ENCODE measurements at places on chromosomes 5 and 9.

GRCh38 chr9:69079186-69079585, 43.6 kb downstream of the FXN start:
- peaks cover 14% of the 10 kb centered on the region for H3K36me3 ChIP-seq
- H3K27ac ChIP-seq = no peak overlapping the region
- no peak for DNase-seq
- H3K4me1 ChIP-seq = peaks cover 5% of the 10 kb centered on the region
- peaks cover under 1% of the 10 kb centered on the region for H3K27me3 ChIP-seq

DNA sequence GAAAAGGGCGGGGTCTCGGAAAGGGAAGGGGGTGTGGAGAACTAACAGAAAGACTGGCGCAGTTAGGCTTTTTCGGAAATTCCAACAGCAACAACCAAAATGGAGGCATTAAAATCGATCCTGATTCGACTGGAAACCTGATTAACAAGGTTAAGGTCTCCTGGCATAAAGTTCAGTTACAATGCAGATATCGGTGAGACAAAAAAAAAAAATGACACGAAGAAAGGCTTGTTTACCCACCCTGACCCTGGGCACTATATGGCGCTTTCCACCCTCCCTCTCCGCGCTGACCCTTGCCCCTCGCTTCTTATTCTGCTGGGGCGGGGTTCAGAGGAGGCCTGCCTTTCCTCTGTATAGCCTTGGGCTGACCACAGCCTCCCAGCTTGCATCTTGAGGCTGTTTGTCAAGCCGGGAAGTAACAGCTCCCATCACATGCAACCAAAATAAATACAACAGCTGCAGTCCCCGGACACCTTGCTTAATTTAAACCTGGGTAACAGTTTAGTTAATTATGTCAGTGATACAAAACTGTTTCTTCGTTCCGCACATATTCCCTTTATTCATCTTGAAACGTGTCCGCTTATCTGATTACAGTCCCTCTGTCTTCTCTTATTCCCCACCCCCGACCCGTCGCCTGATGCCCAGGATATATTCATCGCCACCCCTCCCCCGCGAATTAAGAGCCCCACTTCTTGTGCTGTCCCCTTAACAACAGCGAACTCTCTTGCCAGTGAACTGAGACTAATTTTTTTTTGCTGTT, 795 bp upstream of the PJA2 start:
- no peaks in the 10 kb centered on the region for H3K27me3 ChIP-seq
- peaks cover 13% of the 10 kb centered on the region for H3K36me3 ChIP-seq
- peaks cover 56% of the 10 kb centered on the region for H3K4me1 ChIP-seq
- peak overlapping the region; percentile 99 for H3K27ac ChIP-seq
- H3K4me3 ChIP-seq = peak overlapping the region; percentile 100
- peak; percentile 79 for DNase-seq

GRCh38 chr9:75096796-75097195, 8.5 kb downstream of the OSTF1 start:
- DNase-seq = no peak
- H3K27me3 ChIP-seq = no peaks in the 10 kb centered on the region
- H3K4me3 ChIP-seq = no peak overlapping the region
- H3K36me3 ChIP-seq = no peaks in the 10 kb centered on the region
- H3K27ac ChIP-seq = no peak overlapping the region

GRCh38 chr5:980966-981365, 27.6 kb upstream of the NKD2 start:
- H3K4me3 ChIP-seq = no peak overlapping the region
- H3K27ac ChIP-seq = no peak overlapping the region
- no peak for DNase-seq
- H3K4me1 ChIP-seq = peaks cover 24% of the 10 kb centered on the region

DNA sequence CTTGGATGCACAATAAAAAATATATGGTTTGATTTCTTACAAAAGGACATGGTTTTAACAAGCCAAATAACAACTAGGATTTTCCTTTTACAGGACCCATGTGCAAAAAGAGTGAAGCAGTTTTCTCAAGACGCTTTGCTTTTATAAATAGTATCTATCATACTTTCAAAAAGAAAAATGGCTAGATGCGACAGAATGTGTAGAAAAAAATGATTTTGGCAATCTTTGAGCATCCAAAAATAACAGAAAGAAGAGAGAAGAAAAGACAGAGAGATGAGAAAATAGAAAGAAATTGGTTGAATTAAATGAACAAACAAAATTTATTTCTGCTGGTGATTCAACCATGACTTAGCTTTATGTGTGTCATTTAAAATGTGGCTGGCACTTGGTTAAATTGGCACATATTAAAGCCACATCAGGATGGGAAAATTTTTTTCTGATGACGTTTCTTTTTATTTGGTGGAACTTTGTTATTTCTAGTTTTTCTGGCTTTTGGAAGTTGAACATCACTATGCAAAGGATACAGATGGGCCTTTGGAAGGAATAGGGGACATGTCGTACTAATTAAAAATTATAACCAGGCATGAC, 35.6 kb upstream of the NREP start:
- no peak overlapping the region for H3K27ac ChIP-seq
- H3K36me3 ChIP-seq = no peaks in the 10 kb centered on the region
- H3K27me3 ChIP-seq = no peaks in the 10 kb centered on the region
- H3K4me1 ChIP-seq = no peaks in the 10 kb centered on the region
- no peak for DNase-seq
- no peak overlapping the region for H3K4me3 ChIP-seq

DNA sequence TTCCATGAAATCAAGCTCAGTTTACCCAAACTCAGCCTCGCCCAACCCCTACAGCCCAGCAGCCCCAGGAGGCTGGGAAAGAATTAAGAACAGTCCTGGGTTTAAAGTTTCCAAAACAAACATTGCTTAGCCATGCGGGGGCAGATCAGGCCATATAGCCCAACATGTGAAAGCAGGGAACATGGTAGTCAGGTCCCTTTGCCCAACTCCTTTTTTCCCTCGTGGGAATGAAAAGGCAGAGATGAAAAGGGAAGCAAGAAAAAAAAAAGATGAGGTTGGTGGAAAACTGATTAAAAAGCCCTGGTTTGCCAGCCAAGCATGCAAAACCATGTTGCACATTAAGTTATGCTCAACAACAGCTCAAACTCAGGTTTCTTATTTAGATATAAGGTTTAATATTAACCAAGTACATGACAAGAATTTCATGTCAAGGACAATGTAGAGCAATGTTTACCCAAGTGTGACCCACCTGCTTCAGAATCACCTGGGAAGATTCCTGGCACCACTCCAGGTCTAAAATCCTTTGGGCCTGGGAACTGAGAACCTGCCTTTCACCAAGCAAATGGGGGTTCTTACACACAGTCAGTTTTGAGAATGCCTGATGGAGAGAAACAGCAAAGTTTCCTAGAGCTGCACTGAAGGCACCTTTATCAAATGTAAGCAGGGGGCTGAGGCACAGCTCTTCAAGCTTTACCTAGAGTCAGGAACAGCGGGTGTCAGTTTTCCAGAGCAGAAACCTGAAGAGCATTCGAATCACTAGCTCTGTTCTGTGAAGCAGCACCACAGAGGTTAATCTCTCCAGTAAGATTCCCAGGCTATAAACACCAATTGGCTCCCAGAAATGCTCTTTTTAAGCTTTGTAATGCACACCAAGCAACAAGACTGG, 1.7 kb downstream of the FREM1 start:
- peak; percentile 9 for DNase-seq
- H3K27ac ChIP-seq = peak overlapping the region; percentile 87
- H3K4me1 ChIP-seq = peaks cover 20% of the 10 kb centered on the region
- H3K36me3 ChIP-seq = peaks cover 8% of the 10 kb centered on the region

GRCh38 chr5:82661933-82662332, 383.8 kb upstream of the RPS23 start:
- H3K36me3 ChIP-seq = no peaks in the 10 kb centered on the region
- DNase-seq = no peak
- H3K4me1 ChIP-seq = no peaks in the 10 kb centered on the region

DNA sequence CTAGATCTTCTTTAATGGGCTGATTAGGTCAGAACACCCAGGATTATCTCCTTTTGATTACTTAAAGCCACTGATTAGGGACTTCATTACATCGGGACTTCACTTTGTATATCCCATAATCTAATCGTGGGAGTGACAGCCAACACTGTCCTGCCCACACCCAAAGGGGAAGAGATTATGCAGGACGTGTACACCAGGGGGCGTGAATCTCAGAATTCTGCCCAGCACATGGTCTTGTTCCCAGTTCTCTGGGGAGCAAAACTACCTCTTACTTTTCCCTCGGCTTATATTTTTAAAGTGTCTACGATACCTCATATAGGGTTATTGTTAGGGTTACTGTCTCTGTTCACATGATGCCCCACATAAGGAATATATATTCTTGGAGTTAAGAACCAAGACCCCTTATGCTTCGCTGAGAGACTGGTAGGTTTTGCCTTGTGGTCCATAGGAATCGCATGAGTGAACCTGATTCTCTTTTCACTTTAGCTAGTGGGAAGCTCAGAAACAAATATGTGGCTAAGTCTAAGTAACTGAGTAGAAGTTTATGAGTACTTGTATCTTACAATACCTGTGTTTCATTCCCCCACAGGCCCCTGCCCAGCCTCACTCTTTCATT, 192.7 kb downstream of the GNA14 start:
- H3K36me3 ChIP-seq = peaks cover 5% of the 10 kb centered on the region
- H3K27me3 ChIP-seq = peaks cover 8% of the 10 kb centered on the region
- no peak overlapping the region for H3K4me3 ChIP-seq

DNA sequence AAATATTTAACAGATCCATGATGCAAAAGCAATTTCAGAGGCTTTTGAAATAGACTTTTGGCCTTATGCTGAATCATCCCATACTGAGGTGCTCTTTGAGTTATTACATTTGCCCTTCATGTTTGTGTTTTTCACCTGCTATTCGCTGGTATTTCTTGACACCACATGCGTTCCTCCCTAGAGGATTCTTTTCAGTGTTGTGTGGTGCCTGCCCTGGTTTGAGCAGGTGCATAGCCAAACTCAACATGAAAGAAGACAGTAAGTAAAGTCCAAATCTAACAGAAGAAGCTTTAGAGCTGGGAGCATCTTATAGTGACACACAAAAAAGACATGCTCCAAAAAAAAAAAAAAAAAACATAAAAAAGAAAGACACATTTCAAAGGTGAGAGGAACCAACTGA, 796.3 kb downstream of the SEMA5A start:
- DNase-seq = no peak
- no peaks in the 10 kb centered on the region for H3K4me1 ChIP-seq
- no peaks in the 10 kb centered on the region for H3K36me3 ChIP-seq

- peaks cover 23% of the 10 kb centered on the region for H3K4me1 ChIP-seq
- H3K4me3 ChIP-seq = no peak overlapping the region
- no peak for DNase-seq
- H3K27ac ChIP-seq = no peak overlapping the region
Measured at GRCh38 chr5:73125289-73125688, 4.9 kb downstream of the TMEM171 start.

GRCh38 chr9:85224729-85225128, 517.0 kb downstream of the AGTPBP1 start:
- no peaks in the 10 kb centered on the region for H3K27me3 ChIP-seq
- H3K4me3 ChIP-seq = no peak overlapping the region
- H3K36me3 ChIP-seq = no peaks in the 10 kb centered on the region
- DNase-seq = no peak

DNA sequence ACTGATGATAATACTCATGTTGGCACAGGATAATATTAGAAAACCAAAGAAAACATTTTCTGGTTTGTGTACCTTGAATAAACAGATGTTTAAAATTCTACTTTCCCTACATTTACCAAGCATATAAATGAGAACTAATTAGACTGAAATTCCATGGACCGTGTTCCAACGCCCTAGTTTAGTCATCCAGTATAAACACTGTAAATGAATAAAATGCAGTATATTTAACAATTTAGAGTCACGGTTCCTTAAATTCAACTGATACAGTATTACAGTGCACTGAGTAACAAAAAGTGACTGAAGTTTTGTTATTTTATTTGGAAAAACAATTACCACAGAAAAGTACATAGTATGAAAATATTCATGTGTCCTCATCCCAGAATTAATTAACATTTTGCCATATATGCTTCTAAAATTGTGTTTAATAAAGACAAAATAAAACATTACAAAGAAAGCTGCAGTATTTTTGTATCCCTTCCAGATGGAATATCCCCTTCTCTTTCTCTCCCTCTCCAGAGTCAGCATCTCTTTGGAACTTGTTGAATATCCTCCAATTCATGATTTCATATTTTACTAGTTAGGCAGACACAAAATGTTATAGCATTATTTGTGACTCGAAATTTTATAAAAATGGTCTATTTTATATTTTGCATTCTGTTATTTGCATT, 112.5 kb downstream of the HMHB1 start:
- no peak for DNase-seq
- no peaks in the 10 kb centered on the region for H3K27me3 ChIP-seq
- no peaks in the 10 kb centered on the region for H3K36me3 ChIP-seq
- H3K4me1 ChIP-seq = peaks cover 5% of the 10 kb centered on the region

DNA sequence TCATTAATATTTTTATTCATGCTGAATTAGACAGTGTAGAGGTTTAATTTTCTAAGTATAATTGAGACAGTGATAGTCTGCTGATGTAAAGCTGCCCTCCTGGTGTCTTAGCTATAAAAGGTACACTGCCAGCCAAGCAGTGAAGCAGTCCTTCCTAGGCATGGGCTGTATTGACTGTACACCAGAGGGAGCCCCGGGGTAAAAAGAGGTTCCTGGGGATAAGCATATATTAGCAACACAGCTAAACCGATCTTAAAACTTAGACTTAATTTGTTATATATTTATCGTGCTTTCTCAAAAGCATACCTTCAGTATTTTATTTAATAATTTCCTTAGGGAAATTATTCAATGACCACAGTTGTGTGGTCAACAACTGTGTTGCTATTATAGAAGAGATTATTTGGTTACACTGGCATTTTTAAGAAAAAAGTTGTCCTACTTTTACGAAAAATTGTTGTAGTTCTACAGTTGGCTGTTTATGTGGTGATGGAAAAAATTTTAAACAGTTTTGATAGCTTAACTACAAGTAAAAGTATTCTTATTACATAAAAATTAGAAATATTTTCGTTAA, 68.8 kb downstream of the ELL2 start:
- H3K4me3 ChIP-seq = no peak overlapping the region
- peaks cover 18% of the 10 kb centered on the region for H3K4me1 ChIP-seq
- no peaks in the 10 kb centered on the region for H3K27me3 ChIP-seq
- peaks cover 52% of the 10 kb centered on the region for H3K36me3 ChIP-seq

GRCh38 chr9:99576002-99576401, 245.7 kb upstream of the NR4A3 start:
- no peaks in the 10 kb centered on the region for H3K36me3 ChIP-seq
- no peaks in the 10 kb centered on the region for H3K4me1 ChIP-seq
- peaks cover 3% of the 10 kb centered on the region for H3K27me3 ChIP-seq
- no peak for DNase-seq
- H3K27ac ChIP-seq = no peak overlapping the region
- no peak overlapping the region for H3K4me3 ChIP-seq
